Right ventricle myocardium inferior (tissue), 1 donor: ENCODE measurements at places on chromosomes 11 and 22.
A peak's percentile ranks its signal among the peaks of the same experiment; 100 is the strongest.

- DNase-seq = no peak
Observed at GRCh38 chr11:88683024-88683423, 345.5 kb upstream of the CTSC start.

GRCh38 chr11:69877235-69877634 is 58.0 kb upstream of the FGF3 start:
- no peak for DNase-seq

GRCh38 chr22:22069450-22070370 is 87.1 kb upstream of the TOP3B start:
- DNase-seq = no peak

- no peak for DNase-seq
Observed at GRCh38 chr11:61797263-61797944, 4.7 kb downstream of the FEN1 start.

DNA sequence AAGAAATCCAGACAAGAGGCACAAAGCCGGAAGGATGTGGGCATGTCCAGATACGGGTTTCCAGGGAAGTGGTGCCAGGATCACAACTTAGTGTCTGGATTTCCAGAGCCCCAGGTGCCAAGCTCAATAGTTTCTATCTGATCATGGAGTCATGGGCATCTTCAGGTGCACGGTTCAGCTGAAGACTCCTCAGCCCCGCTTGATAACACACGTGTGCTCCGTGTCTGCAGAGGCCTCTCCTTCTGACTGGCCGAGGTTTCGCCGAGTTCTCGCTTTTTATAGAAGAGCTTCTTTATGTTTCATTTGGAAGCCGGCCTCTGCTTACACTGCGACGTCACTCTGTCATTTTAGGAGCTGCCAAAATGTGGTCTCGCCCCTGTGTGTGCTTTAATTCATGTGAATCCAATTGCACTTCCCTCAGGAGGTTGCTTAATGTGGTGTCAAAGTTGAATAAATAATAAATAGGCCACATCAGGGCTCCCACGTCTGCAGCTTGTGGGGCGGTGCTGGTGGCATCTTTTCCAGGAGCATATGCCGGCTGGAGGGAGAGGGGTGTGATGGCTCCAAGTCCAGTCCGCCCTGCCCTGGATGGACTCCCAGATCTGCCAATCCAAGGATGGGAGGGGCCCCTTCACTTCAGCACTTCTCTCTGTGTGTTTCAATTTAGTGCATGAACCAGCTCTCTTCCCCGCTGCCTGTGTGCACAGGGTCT is 1410.8 kb downstream of the TBC1D22A start:
- DNase-seq = no peak

DNA sequence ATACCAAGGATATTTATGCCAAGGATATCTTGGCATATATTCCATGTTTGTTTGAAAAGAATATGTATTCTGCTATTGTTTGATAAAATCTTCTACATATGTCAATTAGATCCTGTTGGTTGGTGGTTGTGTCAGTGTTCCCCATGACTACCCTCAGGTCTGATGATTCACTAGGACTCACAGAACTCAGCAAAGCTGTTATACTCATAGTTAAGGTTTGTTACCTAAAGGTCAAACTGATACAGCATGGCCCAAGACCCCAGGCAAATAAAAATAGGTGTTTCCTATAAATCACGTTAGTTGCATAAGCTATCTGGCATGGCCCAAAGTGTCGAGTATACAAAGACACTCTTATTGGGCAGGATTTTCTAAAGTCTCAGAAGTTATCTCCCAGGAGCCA is 30.2 kb upstream of the B3GNT6 start:
- no peak for DNase-seq

- DNase-seq = no peak
Observed at GRCh38 chr11:103354656-103355055, 245.4 kb downstream of the DYNC2H1 start.

GRCh38 chr11:76621868-76622267 is 48.7 kb downstream of the LRRC32 start:
- peak; percentile 37 for DNase-seq

DNA sequence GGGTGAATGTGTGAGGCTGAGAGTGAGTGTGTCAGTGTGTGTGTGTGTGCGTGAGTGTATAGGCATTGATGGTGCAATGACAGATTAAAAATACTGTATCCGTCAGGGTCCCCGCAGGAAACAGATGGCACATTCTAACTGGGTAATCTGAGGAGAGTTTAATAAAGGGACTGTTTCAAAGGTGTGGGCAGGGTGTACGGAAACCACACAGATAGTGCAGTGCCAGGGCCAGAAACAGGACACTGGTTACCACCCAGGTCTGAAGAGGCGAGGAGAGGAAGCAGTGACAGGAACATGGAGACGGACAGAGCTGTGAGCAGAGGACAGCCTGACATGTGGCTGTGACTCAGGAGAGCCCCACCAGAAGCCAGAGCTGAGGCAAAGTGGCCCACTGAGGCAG is 16.5 kb downstream of the P2RX3 start:
- DNase-seq = no peak

DNA sequence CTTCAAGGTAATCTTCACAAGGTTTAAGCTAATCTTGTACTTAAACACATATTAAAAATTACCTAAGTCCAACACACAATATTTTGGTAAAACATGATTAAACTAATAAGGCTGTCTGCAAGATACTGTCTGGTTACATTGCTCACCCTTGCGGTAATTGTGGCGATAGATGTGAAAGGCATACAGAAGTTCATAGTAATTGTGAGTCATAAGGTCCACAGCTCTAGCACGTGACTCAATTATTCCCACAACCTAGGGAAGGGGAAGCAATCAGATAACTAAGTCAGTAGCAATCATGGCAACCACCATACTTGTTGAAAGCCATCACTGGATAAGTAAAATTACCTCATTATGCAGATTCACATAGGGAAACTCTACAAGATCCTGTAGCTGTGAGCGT is 30.5 kb upstream of the FNBP4 start:
- no peak for DNase-seq
